ENCODE measurements at places on chromosomes 7 and 10.

- no peak for DNase-seq
These were observed 168.4 kb upstream of the DKK1 start for GRCh38 chr10:52145636-52146035.

- DNase-seq: no peak
These were observed 56.9 kb downstream of the RBM20 start for GRCh38 chr10:110700947-110701616.

DNA sequence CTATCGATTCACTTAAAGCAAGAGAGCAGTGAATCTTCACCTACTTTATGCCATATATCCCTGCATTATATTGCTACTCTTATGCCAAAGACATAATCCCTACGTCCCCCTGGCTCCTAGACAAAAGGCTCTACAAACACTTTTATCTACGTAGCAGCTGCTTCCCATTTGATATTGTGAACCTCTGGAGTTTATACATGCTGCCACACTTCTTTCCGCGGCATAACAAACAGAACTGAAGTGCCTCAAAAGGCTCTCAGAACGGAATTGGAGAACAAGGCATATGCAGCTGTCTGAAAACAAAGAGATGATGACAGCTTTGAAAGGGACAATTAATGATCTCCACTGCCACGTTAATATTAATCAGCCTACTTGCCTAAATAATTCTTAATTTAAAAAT is 985.6 kb upstream of the LRRN3 start:
- DNase-seq: no peak

GRCh38 chr10:9297580-9297979 is 1243.1 kb downstream of the GATA3 start:
- DNase-seq: no peak

- DNase-seq: no peak
These were observed 538.7 kb downstream of the REEP3 start for GRCh38 chr10:64059884-64060283.
